Thymus (tissue), 14 donors: ENCODE measurements at places on chromosomes 12 and 14. TPM values are rescaled to one million over a fixed set of nuclear protein-coding genes. Genes with fewer than 3 reads are reported as not detected.

PLA2G1B gene
- total RNA-seq = 0.09 TPM

SDR9C7 gene
- total RNA-seq = 0.33 TPM

METTL3 gene
- 69.3 TPM for total RNA-seq

PZP gene
- total RNA-seq = 0.14 TPM

KCNJ8 gene
- total RNA-seq = 5.2 TPM

TMEM119 gene
- 5.3 TPM for total RNA-seq

CAPS2 gene
- total RNA-seq = 1.8 TPM

AICDA gene
- 0.42 TPM for total RNA-seq

KCNC2 gene
- 0.05 TPM for total RNA-seq

HOXC4 gene
- total RNA-seq = 0.19 TPM

TMEM117 gene
- total RNA-seq = 4.5 TPM

TUNAR gene
- 0.09 TPM for total RNA-seq

CRIP1 gene
- total RNA-seq = 108 TPM

CHMP4A gene
- total RNA-seq = 76.9 TPM

PRICKLE1 gene
- total RNA-seq = 1.4 TPM

ZDHHC22 gene
- total RNA-seq = not detected

NELL2 gene
- total RNA-seq = 8.4 TPM

RD3L gene
- total RNA-seq = not detected

AQP6 gene
- total RNA-seq = not detected

ADAM21 gene
- 0.05 TPM for total RNA-seq

PTCSC3 gene
- total RNA-seq = not detected

GUCY2C gene
- under 0.01 TPM for total RNA-seq

AMIGO2 gene
- total RNA-seq = 2.0 TPM

FGF6 gene
- not detected for total RNA-seq

E2F7 gene
- 4.4 TPM for total RNA-seq

RITA1 gene
- 18.3 TPM for total RNA-seq

SLC7A8 gene
- 3.2 TPM for total RNA-seq

GSC gene
- 0.52 TPM for total RNA-seq

TSPAN19 gene
- 0.05 TPM for total RNA-seq
